Calu3 (cell line): ENCODE measurements at places on chromosomes 11 and 22. TPM values are rescaled to one million over a fixed set of nuclear protein-coding genes. Genes with fewer than 3 reads are reported as not detected.

Gene OR51M1
- total RNA-seq, result not detected in 2 replicates

Gene ARRB1
- total RNA-seq, result 8.7 and 12.8 TPM in 2 replicates

GRCh38 chr11:11973866-11974265 lies 34.6 kb downstream of the DKK3 start:
- no peak for DNase-seq

DNA sequence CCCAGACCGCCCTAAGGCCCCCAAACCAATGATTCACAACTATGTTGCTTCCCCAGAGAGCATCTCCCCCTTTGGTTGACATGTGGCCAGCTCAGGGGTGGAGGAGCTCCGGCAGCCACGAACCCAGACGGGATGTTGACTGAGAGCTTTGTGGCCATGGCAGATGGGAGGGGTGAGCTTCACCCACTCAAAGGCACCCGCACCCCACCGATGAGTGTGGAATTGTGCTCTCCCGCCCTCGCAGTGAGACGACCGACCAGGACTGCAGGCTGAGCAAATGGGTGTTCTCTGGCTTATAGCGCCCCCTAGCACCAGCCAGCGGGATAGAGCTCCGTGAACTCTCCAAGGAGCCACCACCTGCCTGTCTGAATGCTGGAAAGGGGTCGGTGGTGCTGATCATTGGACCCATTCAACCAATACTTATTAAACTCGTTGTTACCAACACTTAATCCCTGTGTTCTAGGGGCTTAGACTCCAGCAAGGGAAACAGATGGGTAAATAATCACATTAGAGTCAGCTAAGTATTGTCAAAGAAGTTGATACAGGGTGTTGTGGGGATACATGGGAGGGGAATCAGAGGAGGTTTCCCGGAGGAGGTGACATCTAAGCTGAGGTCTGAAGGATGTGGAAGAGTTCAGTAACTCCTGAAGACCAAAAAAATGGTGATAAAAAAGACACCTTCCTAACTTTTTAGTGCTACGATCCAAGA lies 4.5 kb upstream of the TIMP3 start:
- DNase-seq, result peak; percentile 71
